Activated naive CD8-positive, alpha-beta T cell treated with anti-CD3 and anti-CD28 coated beads, Interleukin-2, amount 50 U/mL, for 24 hours (primary cell): ENCODE measurements at places on chromosomes 6 and 20.

GRCh38 chr6:106744781-106745180 is 115.4 kb downstream of the QRSL1 start:
- no peak overlapping the region for H3K4me3 ChIP-seq
- no peaks in the 10 kb centered on the region for H3K4me1 ChIP-seq
- no peak overlapping the region for H3K27ac ChIP-seq

DNA sequence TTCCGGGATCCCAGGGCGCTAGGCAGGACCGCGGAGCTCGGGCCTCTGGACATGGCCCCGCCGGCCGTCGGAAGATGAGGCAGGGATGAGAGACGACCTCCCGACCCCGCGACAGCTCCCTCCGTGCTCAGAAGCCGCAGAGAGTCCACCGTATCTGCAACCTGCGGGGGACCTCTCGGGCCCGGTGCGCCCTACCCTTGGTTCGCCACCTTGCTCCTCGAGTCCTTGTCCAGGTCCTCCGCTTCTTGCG is 301 bp downstream of the PPP1R3D start:
- H3K4me1 ChIP-seq: peaks cover 31% of the 10 kb centered on the region
- DNase-seq: no peak
- no peaks in the 10 kb centered on the region for H3K27me3 ChIP-seq
- H3K4me3 ChIP-seq: peak overlapping the region; percentile 96
- H3K36me3 ChIP-seq: peaks cover 19% of the 10 kb centered on the region

DNA sequence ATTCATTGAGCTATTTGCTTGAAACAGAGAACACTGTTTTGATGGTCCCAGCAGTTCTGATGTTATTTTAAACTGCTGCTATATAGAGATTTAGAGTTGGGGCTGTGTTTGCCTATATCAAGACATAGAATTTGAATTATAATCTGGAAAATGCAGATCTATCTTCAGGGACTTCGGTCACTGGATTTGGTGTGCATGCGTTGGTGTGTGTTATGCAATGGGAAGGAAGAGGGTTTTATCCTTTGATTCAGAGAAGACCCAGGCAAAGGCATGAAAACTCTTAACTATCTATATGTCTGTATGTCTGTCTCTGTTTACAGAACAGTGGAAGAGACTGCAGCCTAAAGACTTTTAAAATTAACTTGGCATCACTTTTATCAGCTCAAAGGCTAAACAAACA is 2.0 kb downstream of the ADGRB3 start:
- no peak for DNase-seq
- no peak overlapping the region for H3K4me3 ChIP-seq
- H3K4me1 ChIP-seq: peaks cover 14% of the 10 kb centered on the region
- H3K36me3 ChIP-seq: no peaks in the 10 kb centered on the region

DNA sequence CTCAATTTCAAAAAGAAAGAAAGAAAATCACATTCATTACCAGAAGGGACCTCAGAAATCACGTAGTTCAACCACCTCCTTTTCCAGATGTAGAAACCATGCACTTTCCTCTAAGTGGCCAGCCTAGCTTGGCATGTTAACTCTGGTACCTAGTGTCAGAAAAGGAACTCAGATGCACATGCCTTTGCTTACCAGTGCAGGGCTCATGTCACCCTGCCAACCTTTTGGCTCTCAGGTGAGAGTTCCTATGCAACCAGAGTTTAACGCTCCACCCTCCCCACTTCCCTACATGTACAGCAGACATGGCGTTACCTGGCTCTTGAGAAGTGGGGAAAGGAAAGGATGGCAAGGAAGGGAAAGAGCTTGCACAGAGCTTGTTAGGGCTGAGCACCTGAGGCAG is 16.3 kb upstream of the IL17F start:
- H3K36me3 ChIP-seq: peaks cover 48% of the 10 kb centered on the region
- H3K4me1 ChIP-seq: peaks cover 7% of the 10 kb centered on the region
- H3K27me3 ChIP-seq: peaks cover 1% of the 10 kb centered on the region
- no peak overlapping the region for H3K27ac ChIP-seq

GRCh38 chr6:11732036-11732631 is 46.5 kb downstream of the ADTRP start:
- H3K27ac ChIP-seq: peak overlapping the region; percentile 94
- H3K4me3 ChIP-seq: peak overlapping the region; percentile 34
- DNase-seq: peak; percentile 66
- peaks cover 72% of the 10 kb centered on the region for H3K4me1 ChIP-seq
- peaks cover 3% of the 10 kb centered on the region for H3K27me3 ChIP-seq

- H3K36me3 ChIP-seq: peaks cover 5% of the 10 kb centered on the region
- peaks cover 44% of the 10 kb centered on the region for H3K4me1 ChIP-seq
These were observed 115.4 kb downstream of the OPRM1 start for GRCh38 chr6:154154389-154154967.

- no peaks in the 10 kb centered on the region for H3K36me3 ChIP-seq
- H3K27ac ChIP-seq: no peak overlapping the region
- H3K27me3 ChIP-seq: peaks cover 4% of the 10 kb centered on the region
These were observed 261.1 kb downstream of the FNDC1 start for GRCh38 chr6:159430323-159430722.

- no peaks in the 10 kb centered on the region for H3K36me3 ChIP-seq
- peak; percentile 21 for DNase-seq
- H3K27me3 ChIP-seq: peaks cover 27% of the 10 kb centered on the region
- H3K27ac ChIP-seq: no peak within 1 kb of the TSS
These were observed at the start of gene CLPSL2 for GRCh38 chr6:35776364-35777215. CLPSL2 (plus strand) TSS chr6:35776598; CDS start chr6:35776619, 21 bp downstream.

DNA sequence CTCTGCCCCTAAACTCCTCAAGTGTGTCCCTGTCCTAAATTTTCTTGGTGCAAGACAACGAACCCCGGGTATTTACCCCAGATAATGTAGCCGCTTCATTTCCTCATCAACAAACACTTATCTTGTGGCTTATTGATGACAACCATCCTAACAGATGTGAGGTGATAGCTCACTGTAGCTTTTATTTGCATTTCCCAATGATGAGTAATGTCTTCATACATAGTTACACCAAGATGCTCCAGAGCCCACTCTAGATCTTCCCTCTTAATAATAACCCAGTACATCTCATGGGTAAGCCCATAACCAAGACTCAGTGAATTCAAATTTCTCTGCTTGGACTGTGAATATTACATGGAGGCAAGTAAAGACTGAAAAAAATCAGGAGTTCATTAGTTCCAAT is 48.2 kb upstream of the BEND6 start:
- peaks cover 7% of the 10 kb centered on the region for H3K27me3 ChIP-seq
- H3K36me3 ChIP-seq: no peaks in the 10 kb centered on the region
- H3K27ac ChIP-seq: no peak overlapping the region
- H3K4me1 ChIP-seq: no peaks in the 10 kb centered on the region

DNA sequence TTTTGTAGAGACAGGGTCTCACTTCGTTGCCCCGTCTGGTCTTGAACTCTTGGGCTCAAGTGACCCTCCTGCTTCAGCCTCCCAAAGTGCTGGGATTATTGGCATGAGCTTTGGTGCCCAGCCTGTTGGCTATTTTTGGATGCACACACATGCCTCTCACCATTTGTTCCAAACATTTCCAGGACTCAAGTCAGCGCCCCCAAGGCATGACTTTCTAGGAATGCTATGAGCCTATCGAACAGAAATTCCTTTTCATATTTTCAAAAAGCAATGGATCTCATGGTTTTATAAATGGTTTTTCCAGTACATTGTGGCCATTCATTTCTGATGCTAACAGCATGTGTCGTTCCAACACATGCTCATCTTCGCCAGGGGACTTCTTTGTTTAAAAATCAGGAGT is 119.3 kb upstream of the NAA20 start:
- peaks cover 15% of the 10 kb centered on the region for H3K27me3 ChIP-seq
- H3K4me3 ChIP-seq: no peak overlapping the region
- no peaks in the 10 kb centered on the region for H3K4me1 ChIP-seq
- H3K36me3 ChIP-seq: peaks cover 4% of the 10 kb centered on the region
- DNase-seq: no peak

DNA sequence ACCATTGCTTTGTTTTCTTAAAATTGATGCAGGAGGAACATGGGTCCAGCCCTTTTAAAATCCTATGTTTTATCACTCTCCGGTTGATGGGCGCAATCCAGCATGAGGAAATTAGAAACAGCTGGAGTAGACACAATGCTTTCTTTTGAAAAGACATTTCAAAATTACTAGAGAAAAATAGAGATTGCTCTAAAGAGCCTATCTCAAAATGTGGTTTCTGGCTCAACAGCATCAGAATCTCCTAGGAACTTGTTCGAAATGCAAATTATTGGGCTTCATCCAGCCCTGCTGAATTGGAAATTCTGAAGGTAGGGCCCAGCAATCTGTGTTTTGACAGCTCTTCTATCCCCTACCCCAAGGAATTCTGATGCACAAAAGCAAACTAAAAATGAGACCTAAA is 190.8 kb upstream of the BMP2 start:
- H3K4me3 ChIP-seq: no peak overlapping the region
- no peak for DNase-seq
- no peak overlapping the region for H3K27ac ChIP-seq

DNA sequence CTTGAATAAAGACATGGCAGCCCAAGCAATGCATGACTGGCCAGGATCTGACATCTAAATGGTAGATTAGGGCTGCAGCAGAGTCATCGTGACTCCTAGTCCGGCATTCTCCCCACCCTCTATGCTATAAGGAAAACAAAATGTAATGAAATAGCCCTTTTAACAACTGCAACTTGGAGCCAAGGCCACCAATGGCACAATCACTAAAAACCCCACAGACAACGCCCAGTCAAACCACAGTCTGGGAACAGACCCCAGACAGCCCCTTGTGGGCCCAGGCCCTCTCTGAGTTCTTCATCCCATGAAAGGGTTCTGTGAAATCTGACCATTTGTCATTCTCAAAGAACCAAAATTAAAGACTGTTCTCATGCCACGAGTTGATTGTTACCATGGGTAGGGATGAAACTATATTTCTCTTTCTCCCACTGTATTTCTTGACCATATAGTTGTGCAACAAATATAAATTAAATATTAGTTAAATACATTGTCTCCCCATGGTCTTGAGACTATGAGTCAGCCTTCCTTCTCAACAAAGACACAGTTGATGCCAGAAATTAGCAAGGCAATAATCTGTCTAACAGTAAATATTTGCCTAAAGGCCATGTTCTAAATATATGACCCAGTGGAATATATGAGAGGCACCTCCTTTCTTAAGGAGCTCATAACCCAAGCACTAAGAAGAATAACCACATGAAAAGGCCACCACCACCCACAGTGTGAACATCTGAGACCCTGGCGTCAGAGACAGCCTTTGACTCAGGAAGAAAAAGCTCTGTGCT is 85.6 kb upstream of the SSTR4 start:
- H3K4me3 ChIP-seq: no peak overlapping the region
- no peak overlapping the region for H3K27ac ChIP-seq
- H3K4me1 ChIP-seq: peaks cover 3% of the 10 kb centered on the region
- no peaks in the 10 kb centered on the region for H3K36me3 ChIP-seq
- H3K27me3 ChIP-seq: peaks cover 3% of the 10 kb centered on the region

DNA sequence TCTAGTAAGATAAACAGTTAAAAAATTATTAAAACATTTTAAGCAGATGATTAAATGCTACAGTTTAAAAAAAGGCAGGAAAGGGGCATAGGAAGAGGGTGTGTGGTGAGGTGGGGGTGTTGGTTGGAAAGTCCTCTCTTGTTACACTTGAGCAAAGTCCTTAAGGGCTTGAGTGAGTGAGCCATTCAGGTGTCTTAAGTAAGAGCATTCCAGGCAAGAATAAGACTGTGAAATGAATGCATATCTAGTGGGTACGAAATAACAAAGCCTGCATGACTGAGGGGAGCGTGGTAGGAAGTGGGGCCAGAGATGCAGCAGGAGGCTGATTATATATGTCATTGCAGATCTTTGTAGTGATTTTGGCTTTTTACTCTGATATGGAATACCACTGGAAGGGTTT is 5.1 kb downstream of the CDKAL1 start:
- H3K36me3 ChIP-seq: peaks cover 41% of the 10 kb centered on the region
- no peak for DNase-seq
- no peak overlapping the region for H3K27ac ChIP-seq
- H3K4me3 ChIP-seq: no peak overlapping the region
- peaks cover 58% of the 10 kb centered on the region for H3K4me1 ChIP-seq
- no peaks in the 10 kb centered on the region for H3K27me3 ChIP-seq
